CD4-positive, alpha-beta T cell treated with Interleukin-6 for 4 hours (primary cell): ENCODE measurements at places on chromosomes 12 and 14.

DNA sequence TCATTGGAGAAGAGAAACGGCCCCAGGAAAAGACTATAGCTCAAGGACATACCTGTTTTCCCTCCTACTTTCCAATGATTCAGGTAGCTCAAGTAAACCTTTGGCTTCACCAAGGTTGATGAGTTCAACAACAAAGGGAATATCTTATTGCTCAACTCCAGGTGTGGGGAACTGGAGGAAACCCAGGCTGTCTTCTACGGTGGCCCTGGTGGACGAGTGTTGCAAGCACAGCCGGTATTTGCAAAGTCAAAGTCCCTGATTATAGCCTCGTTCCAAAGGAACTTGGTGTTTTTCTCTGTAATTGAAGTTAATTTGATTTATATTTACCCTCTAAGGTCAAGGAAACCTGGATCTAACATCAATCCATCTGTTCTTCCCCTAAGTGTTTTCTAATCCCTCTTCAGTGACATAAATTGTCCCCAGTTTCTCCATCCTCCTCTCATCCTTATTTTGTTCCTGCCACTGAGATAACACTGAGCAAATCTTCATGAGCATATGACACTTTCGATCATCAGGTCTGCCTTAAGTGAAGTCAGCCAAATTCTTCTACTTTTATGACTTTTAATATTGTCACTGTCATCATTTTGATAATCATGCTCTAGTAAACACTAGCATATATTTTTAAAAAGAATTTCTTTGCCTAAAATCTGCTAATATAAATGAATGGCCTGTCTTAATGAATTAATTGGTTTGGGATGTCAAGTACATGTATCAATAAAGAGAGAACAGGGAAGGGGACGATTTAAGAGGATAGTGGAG is 174.6 kb upstream of the TBX3 start:
- no peak for DNase-seq

DNA sequence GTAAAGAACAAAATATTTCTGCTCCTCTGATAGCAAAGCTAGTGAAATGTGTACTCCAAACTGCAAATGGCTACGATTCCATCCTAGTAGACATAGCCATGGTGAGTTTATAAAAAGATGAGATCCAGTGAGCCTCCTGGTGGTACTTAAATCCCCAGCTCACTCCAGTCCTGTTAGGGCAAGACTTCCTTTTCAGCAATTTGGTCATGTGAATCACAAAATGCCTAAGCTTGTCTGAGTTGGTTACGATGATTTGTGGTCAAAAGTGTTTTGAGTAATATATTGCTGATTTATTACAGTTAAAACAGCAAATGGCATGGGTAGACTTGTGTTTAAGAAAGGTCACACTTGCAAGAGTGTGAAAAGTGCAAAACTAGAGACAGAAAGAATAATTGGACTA is 102.7 kb upstream of the NAV3 start:
- DNase-seq = no peak

GRCh38 chr12:28575593-28576205 is 385.4 kb downstream of the CCDC91 start:
- no peak for DNase-seq

- DNase-seq = peak; percentile 69
These were observed 98.9 kb downstream of the PRKCH start for GRCh38 chr14:61420326-61420725.

DNA sequence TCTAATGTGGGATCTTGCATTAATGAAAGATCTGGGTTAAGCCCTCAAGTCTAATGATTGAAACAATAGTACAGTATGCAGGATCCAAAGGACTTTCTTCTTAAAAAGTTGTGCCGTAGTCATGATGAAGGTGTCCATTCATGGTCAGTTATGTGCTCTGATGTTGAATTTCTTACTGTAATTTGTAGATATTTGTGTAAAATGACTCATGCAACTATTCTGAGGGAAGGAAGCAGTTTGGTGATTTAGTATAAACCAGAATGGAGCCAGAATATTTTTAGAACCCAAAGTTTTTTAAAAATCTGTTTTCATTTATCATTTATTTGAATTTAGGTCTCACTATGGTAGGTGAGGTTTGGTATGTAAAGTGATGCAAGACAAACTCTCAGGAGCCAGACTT is 151.2 kb downstream of the AKAP6 start:
- DNase-seq = no peak
